ENCODE measurements at places on chromosomes 1 and 21. TPM values are rescaled to one million over a fixed set of nuclear protein-coding genes. Genes with fewer than 3 reads are reported as not detected.

Gene OR2T35
- not detected for total RNA-seq

Gene RCAN1
- 26.4 TPM for total RNA-seq

Gene SLC1A7
- 0.23 TPM for total RNA-seq

Gene ACTL8
- not detected for total RNA-seq

Gene S100A16
- total RNA-seq, result 78.6 TPM

Gene C8A
- total RNA-seq, result not detected

Gene GLUL
- 399 TPM for total RNA-seq

Gene NTMT2
- not detected for total RNA-seq

Gene CRNN
- not detected for total RNA-seq

Gene LIPI
- not detected for total RNA-seq

Gene CFHR5
- total RNA-seq, result not detected

Gene OR6K3
- total RNA-seq, result not detected
